ENCODE measurements at places on chromosomes 4 and X.

GRCh38 chr4:79923281-79923680 lies 149.7 kb downstream of the ANTXR2 start:
- H3K27ac ChIP-seq: no peak overlapping the region
- H3K36me3 ChIP-seq: no peaks in the 10 kb centered on the region
- no peak overlapping the region for H3K4me3 ChIP-seq
- H3K27me3 ChIP-seq: no peaks in the 10 kb centered on the region
- DNase-seq: no peak

GRCh38 chrX:149531599-149531998 lies 9.2 kb upstream of the EOLA1 start:
- peaks cover 20% of the 10 kb centered on the region for H3K36me3 ChIP-seq
- DNase-seq: no peak
- H3K27ac ChIP-seq: no peak overlapping the region
- H3K4me1 ChIP-seq: no peaks in the 10 kb centered on the region

- no peak overlapping the region for H3K4me3 ChIP-seq
- DNase-seq: no peak
- no peaks in the 10 kb centered on the region for H3K36me3 ChIP-seq
- H3K4me1 ChIP-seq: no peaks in the 10 kb centered on the region
These were observed 11.3 kb upstream of the YTHDC1 start for GRCh38 chr4:68361146-68361589.

DNA sequence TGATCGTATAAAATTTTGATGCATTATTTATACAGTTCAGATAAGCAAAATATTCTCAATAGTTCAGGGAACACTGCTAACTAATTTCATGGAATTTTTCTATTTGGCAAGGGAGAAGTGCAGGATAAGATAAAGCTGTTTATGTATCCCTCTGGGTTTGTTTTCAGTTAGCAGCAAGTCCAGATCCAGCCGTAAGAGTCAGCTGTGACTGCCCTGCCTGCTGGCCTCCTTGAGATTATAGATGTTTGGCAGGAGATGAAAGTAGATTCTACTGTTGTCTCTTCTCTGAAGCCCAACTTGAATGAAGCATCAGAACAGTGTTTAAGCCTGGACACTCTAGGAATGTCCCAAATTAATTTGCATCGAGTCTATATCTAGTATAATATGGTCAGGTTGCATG lies 29.5 kb downstream of the ANTXR2 start:
- peak overlapping the region; percentile 14 for H3K27ac ChIP-seq
- peaks cover 8% of the 10 kb centered on the region for H3K36me3 ChIP-seq
- peaks cover 12% of the 10 kb centered on the region for H3K4me1 ChIP-seq
- no peak for DNase-seq
- no peaks in the 10 kb centered on the region for H3K27me3 ChIP-seq

DNA sequence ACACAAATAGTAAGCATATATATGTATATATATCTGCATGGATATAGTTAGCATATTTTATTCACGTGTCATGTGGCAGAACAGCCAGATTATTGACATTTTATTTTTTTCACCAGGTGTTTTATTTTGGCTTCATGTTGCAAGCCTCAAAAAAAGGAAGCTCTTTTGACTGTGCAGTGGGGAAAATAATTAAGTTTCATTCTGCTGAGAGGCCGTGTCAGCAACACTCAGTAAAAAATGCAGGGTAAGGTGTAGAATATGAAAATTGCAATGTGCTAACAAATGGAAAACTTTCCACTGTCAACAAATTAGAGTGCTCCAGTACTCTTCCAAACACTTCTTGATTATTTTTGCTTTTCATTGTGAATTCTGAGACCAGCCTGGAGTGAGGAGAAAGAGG lies 511.5 kb downstream of the GLUD2 start:
- DNase-seq: no peak
- no peaks in the 10 kb centered on the region for H3K36me3 ChIP-seq

GRCh38 chr4:151532001-151532708 lies 123.2 kb downstream of the FHIP1A start:
- no peaks in the 10 kb centered on the region for H3K36me3 ChIP-seq
- no peaks in the 10 kb centered on the region for H3K27me3 ChIP-seq
- no peak overlapping the region for H3K27ac ChIP-seq
- no peak for DNase-seq

GRCh38 chr4:153535772-153536513 lies 69.8 kb downstream of the TMEM131L start:
- no peak for DNase-seq
- H3K4me3 ChIP-seq: no peak overlapping the region
- H3K36me3 ChIP-seq: no peaks in the 10 kb centered on the region
- H3K4me1 ChIP-seq: no peaks in the 10 kb centered on the region
- no peaks in the 10 kb centered on the region for H3K27me3 ChIP-seq
- peak overlapping the region; percentile 9 for H3K27ac ChIP-seq

- no peaks in the 10 kb centered on the region for H3K27me3 ChIP-seq
- DNase-seq: no peak
- no peak overlapping the region for H3K27ac ChIP-seq
These were observed 60.9 kb upstream of the HS3ST1 start for GRCh38 chr4:11489453-11490083.

DNA sequence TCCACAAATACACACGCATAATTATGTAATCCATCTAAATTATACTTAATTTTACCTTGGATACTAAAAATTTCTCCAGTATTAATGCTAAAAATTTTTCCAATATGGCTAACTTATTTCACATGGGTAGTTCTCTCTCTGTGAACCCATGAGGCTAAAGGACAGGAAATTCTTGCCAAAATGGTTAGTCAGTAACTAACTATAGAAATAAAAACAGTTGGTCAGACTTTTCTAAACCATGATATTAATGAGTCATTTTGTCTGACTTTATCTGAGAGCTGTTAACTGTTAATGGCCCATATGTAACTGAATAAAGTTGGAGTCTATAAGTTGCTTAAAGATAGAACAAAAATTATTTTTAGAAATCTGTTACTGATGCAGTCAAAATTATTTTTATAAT lies 549.4 kb downstream of the TLL1 start:
- peak overlapping the region; percentile 81 for H3K27ac ChIP-seq
- H3K4me3 ChIP-seq: no peak overlapping the region
- DNase-seq: no peak
- peaks cover 17% of the 10 kb centered on the region for H3K4me1 ChIP-seq
- H3K27me3 ChIP-seq: no peaks in the 10 kb centered on the region

DNA sequence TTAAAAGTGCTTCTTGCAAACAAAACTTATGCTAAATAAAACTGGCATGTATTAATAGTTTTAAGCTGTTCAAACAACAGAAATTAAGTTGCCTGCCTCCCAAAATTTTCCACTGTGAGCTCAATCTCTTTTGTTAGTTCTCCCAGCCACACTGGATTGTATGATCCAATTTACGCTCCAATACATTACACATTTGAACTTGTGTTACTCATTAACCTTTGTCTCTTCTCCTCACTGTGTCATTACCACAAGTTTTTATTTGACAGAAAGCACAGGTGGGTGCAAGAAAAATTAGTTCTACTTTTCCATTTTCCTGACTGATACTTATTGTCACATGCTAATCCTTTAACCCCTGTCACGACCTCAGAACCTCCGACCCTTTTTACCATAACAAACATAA lies 55.5 kb downstream of the SHISA3 start:
- H3K27me3 ChIP-seq: no peaks in the 10 kb centered on the region
- no peak for DNase-seq
- H3K4me3 ChIP-seq: no peak overlapping the region

GRCh38 chrX:129954804-129955203 lies 27.6 kb upstream of the BCORL1 start:
- peaks cover 11% of the 10 kb centered on the region for H3K4me1 ChIP-seq
- DNase-seq: no peak
- no peak overlapping the region for H3K27ac ChIP-seq
- no peaks in the 10 kb centered on the region for H3K27me3 ChIP-seq
- no peaks in the 10 kb centered on the region for H3K36me3 ChIP-seq
- H3K4me3 ChIP-seq: no peak overlapping the region

DNA sequence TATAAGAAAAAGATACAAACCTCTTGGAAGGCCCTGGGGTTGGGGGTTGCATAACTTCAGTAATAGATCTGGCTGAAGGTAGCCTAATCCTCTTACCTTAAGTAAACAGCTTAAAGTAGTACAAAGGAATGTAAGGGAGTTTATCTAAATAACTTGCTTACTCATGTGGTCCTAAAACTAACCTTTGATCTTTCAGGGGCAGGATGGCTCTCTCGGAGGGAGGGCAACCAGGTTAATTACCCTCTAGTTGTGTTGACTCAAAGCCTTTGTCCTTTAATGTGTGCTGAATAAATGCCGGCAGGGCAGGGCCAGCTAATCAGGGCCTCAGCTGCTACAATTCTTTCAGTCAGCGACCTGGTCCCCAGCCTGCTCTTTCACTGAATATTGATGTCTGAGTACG lies 822.0 kb upstream of the SLIT2 start:
- no peak overlapping the region for H3K27ac ChIP-seq
- H3K4me1 ChIP-seq: no peaks in the 10 kb centered on the region
- H3K27me3 ChIP-seq: no peaks in the 10 kb centered on the region

GRCh38 chrX:51456246-51456645 lies 40.1 kb downstream of the NUDT11 start:
- H3K4me1 ChIP-seq: no peaks in the 10 kb centered on the region
- H3K36me3 ChIP-seq: no peaks in the 10 kb centered on the region

- H3K4me3 ChIP-seq: no peak overlapping the region
- DNase-seq: no peak
- H3K27me3 ChIP-seq: no peaks in the 10 kb centered on the region
- no peaks in the 10 kb centered on the region for H3K36me3 ChIP-seq
- no peak overlapping the region for H3K27ac ChIP-seq
These were observed 150.0 kb upstream of the HHIP start for GRCh38 chr4:144495944-144496343.

GRCh38 chr4:112402098-112402497 lies 104.9 kb downstream of the ALPK1 start:
- DNase-seq: no peak
- H3K27ac ChIP-seq: no peak overlapping the region
- no peaks in the 10 kb centered on the region for H3K27me3 ChIP-seq
- no peak overlapping the region for H3K4me3 ChIP-seq
- H3K4me1 ChIP-seq: no peaks in the 10 kb centered on the region

DNA sequence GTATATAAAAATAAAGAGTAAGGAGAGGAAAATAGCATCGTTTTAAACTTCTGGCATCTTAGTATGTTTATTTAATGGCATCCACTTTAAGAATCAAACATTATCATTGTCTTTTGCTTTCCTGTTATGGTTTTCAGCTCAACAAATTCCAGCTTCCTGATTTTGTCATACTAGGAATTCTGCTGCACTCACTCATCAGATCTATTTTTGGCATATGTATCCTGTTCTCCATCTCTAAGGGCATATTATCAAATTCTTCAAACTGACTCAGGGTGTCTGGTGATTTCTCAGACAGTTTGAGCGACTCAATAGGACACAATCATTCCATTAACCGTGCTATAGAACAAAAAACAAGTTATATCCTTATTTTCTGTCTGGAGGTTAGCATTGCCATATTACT lies 248.5 kb upstream of the DIAPH2 start:
- no peaks in the 10 kb centered on the region for H3K36me3 ChIP-seq
- peaks cover 67% of the 10 kb centered on the region for H3K4me1 ChIP-seq
- H3K27ac ChIP-seq: peak overlapping the region; percentile 66

DNA sequence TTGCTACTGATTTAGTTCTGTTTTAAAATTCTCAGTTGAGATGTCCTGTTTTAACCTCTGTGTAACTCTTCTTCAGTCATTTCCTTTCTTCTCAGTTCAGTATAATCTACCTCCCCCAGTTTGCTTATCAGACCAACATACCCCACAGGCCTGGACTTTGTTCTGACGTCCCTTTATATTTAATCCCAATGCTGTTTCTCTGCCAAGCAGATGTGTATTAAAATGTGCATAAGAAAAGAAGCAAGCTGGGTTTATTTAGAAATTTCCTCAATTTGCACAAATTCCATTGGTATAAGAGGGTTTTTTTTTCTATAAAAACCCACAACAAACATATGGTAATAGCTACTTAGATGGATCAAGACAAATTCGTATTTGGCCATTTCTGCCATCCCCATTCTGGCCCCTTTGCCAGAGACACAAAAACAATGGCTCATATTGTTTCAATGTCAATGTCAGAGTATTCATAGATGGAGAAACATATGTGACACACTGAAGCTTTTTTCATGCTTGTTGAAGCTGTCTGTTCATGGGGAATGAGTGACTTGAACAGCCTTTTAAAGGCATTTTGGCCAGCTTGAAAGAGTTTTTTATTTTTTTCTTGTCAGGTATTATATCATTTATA lies 24.5 kb downstream of the HCCS start:
- H3K27me3 ChIP-seq: no peaks in the 10 kb centered on the region
- no peak for DNase-seq
- H3K4me3 ChIP-seq: no peak overlapping the region
- H3K27ac ChIP-seq: no peak overlapping the region
- H3K4me1 ChIP-seq: no peaks in the 10 kb centered on the region

GRCh38 chrX:53422861-53423306 lies at the start of gene RIBC1:
TSS of gene RIBC1 (plus strand) at chrX:53422873. CDS start at chrX:53426277, 3,404 bp downstream.
- H3K4me1 ChIP-seq: peaks cover 21% of the 10 kb centered on the region
- H3K27ac ChIP-seq: peak within 1 kb of the TSS; percentile 89
- no peak for DNase-seq
- H3K4me3 ChIP-seq: peak within 1 kb of the TSS; percentile 69

DNA sequence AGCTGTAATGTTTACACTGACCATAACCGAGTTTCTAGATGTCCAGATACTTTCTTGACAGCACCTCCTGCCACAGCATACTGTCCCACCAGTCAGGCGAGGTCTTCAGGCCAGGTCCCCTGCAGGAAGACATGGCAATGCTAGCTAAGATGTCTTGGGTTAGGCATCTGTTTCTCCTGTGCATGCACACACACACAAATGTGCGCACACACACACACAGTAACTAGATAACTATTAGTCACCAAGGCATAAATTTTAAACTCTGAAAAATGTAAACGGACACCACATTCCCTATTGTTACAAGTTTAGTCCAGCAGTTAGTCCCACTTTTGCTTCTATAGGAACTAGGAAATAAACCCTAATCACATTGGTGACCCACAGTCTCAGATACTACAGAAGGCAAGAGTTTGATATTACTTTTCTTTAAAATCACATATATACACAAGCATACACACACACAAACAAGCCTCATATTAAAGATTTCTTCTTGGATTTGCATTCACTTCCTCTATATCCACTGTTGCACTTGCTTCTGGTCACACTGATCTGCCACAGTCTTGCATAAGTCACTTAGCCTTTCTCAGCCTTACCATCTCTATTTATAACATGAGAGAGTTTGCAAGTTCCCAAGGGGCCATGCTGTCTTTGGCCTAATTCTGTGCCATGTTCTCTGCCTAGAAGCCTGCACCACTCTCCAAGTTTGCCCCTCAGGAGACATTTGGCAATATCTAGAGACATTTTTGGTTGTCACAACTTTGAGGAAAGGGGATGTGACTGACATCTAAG lies 32.2 kb downstream of the IL21 start:
- H3K4me3 ChIP-seq: no peak overlapping the region
- no peaks in the 10 kb centered on the region for H3K4me1 ChIP-seq
- no peaks in the 10 kb centered on the region for H3K27me3 ChIP-seq
- no peak for DNase-seq
- H3K36me3 ChIP-seq: no peaks in the 10 kb centered on the region

Measured in tibial artery (tissue), 4 donors.